ENCODE measurements at places on chromosomes 2 and 18.

GRCh38 chr2:154238252-154238651 lies 366.5 kb downstream of the GALNT13 start:
- no peak for DNase-seq

GRCh38 chr2:143700865-143701264 lies 571.6 kb downstream of the ARHGAP15 start:
- DNase-seq, result no peak

- no peak for DNase-seq
Measured at GRCh38 chr2:88212251-88212790, 42.2 kb downstream of the THNSL2 start.

DNA sequence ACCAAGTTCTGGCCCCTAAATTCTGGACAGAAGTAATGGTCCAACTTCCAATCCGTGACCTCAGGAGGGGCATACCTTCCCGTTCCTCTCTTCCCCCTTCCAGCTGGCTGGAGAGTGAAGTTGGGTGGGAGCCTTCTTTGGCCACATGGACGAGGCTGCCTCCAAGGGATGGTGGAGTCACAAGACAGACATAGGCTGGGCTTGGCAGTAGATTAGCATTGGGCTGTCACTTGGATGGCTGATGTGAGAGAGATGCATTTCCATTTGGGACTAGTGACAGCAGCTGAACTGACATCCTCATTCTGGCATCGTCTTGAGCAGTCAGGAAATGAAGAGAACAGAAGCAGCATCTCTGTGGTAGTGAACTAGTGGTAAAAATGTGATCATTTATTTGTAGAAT lies 12.6 kb downstream of the NT5DC4 start:
- DNase-seq, result no peak

- DNase-seq, result no peak
Measured at GRCh38 chr18:73980289-73980979, 167.2 kb downstream of the FBXO15 start.

DNA sequence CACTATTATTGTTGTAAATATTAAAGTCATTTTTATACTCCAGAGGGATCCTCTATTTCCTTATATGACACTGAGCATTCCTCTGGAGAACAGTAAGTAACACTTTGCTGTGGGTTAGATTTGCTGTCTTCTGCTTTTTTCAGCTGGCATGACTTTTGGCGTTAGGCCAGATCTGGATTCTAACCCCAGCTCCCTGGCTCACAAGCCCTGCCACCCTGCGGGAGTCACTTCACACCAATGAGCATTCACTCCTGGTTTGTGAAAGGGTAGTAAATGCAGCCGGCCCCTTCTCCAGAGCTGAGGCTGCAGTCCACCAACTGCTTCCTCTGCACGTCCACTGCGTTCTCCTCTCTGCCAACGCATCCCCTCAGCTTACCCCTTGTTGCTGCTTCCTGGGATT lies 373.8 kb upstream of the RAB6C start:
- no peak for DNase-seq

- DNase-seq, result no peak
Measured at GRCh38 chr2:70828115-70828514, 7.5 kb downstream of the CD207 start.

- no peak for DNase-seq
Measured at GRCh38 chr2:10712185-10712809, 9.1 kb upstream of the ATP6V1C2 start.

DNA sequence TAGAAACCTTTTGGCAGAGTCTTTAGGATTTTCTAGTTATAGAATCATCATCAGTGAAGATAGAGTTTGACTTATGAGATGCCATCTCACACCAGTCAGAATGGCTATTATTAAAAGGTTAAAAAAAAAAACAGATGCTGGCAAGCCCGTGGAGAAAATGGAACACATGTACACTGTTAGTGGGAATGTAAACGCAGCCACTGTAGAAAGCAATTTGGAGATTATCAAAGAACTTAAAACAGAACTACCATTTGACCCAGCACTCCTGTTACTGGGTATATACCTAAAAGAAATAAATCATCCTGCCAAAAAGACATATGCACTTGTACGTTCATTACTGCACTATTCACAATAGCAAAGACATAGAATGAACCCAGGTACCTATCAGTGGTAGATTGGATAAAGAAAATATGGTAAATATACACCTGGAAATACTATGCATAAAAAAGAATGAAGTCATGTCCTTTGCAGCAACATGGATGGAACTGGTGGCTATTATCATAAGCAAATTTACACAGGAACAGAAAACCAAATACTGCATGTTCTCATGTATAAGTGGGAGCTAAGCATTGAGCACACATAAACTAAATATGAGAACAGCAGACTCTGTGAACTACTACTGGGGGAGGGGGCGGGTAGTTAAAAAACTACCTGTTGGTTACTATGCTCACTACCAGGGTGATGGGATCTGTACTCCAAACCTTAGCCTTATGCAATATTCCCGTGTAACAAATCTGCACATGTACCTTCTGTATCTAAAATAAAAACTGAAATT lies 279.0 kb downstream of the KIAA1328 start:
- DNase-seq, result no peak

GRCh38 chr2:39156107-39156506 lies 35.3 kb upstream of the SOS1 start:
- DNase-seq, result no peak

- no peak for DNase-seq
Measured at GRCh38 chr2:231152800-231153557, 28.1 kb upstream of the HTR2B start.

DNA sequence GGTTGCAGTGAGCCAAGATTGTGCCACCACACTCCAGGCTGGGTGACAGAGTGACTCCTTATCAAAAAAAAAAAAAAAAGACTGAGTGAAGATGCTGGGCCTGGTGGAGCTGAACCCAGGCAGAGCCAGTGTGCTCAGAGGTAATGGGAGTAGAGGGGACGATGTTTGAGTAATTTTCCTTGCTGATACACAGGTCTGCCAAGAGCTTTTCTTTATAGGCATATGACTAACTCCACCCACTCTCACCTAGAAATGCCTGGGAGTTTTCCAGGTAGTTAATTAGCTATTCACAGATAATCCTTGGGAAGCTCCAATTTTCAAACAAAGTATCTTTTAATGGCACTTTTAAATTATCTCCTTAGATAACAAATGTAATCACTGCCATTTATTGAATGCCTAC lies 33.4 kb upstream of the ACSL3 start:
- DNase-seq, result no peak

DNA sequence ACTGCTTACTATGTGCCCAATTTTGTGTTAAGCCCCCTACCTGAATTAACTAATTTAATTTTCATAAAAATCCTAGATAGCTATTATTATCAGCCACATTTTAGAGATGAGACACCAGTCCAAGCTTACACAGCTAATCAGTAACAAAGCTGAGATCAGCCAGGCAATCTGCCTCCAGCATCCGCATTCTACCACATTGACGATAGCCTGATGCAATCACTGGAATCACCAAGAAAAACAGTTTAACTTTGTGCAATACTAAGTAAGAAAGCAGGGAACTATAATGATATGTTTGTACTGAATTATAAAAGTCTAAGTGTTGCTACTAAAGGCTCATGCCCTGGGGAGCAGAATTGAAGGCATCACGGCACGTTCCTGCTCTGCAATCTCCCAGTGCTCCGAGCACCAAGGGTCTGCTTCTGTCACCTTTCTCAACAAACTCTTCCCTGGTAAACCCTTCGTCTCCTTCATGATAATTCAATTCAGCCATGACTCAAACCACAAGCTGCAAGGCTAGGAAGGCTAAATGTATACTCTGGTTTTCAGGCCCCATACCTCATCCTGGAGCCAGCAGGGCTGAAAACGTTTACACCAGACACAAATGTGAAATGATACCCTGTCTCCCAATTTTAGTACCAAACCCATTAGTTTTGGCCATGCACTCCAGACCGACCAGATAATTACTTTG lies 19.4 kb downstream of the KANSL3 start:
- DNase-seq, result no peak

DNA sequence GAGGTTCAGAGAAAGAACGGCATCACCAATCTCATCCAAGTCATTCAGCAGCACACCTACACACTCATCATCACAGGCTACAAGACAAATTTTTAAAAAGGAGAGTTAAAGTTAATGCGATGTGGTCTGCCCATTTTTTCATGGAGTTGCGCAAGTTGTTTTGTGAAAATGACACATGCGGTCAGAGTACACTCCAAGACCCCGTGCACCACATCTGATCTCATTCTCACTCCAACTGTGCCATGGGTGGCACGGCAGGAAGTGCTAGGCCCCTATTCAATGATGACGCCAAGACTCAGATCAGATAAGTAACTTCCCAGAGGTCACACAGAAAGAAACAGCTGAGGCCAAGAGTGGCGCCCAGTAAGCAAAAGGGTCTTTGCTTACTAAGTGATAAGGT lies 119.8 kb downstream of the LAMA1 start:
- no peak for DNase-seq

GRCh38 chr2:71466301-71467179 lies 13.2 kb downstream of the DYSF start:
- DNase-seq, result no peak

DNA sequence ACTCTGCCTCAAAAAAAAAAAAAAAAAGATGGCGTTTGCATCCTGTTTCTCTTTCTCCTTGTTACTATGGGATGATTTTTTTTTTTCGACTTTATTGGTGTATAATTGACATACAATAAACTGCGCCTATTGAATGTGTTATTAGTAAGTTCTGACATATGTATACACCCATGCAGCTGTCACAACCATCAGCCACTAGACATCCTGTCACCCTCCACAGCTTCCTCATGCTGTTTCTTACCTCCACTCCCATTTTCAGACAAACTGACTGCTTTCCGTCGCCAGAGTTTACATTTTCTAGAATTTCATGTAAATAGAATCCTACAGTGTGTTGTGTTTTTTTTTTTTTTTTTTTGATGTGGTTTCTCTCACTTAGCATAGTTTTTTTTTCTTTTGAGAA lies 27.9 kb downstream of the RRM2 start:
- no peak for DNase-seq

DNA sequence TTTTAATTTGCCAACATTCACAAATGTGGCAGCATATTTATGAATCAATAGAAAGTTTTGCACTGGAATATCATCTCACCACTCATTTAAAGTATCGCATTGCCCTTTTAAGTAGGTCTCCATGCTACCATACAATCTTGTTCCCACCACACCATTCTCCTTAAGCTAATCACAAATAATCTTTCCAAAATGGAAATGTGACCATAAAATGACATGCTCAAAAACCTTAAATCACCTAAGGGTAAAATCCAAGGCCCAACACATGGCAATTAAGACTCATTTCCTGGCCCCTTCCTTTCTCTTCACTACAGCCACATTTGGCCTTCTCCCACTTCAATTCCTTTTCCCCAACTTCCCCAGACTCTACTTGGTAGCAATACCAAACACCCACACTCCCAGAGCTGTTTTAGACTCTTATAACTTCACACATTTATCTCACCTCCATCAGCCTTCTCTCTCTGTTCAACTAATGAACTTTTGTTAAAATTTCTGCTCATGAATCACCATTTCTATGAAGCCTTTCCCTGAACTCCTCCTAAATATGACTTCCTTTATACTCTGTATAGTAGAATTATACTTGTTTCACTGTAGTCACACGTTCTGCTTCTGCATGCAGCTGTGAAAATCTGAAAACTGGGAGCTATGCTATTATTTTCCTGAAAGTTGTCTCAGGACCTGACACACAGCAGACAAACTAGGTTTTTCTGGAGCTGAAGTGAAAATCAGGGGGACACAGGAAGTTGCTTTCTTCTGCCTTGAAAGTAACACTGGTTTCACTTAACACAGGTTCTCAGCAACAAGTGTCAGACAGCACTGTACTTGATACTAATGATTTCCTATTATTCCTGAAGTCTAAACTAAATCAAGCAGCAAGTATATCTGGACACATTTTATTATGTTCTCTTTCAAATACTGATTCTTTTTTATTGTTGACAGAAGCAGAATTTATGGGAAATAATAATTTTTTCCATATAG lies 303.9 kb downstream of the ZEB2 start:
- DNase-seq, result no peak

DNA sequence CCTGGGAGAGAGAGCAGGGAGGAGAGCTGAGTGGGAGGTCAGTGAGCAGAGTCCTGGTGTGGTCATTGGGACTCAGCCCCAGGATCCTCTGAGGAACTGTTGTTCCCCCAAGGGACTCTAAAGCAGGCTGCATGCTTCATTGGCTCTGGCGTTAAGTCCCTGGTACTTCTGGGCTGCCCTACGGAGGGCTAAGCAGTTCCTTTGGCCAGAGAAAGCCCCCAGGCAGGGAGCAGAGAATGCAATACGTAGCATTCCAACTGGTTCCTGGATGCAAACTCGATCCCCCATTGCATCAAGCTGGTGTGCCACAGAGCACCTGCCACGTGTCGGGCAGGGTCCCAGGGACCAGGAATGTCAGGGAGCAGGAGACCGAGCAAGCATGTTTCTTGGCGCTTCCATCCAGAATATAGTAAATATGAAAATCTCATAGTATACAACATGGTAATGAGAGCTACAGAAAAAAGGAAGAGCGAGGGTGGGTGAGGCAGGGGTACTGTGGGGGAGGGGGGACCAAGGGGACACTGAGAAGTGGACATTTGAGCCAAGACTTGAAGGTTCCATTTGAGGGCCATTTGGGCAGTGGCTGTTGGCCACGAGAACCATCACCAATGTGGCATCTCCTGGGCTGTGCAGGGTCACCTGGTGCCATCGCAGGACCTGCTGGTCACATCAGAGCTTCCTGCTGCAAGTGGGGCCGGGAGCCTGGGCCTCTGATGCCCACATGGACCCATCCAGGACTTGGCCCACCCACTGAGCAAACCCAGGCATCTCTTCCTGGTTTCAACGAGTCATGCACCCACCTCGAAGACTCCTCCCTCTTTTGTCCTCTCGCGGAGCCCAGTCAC lies 160.4 kb downstream of the ASB1 start:
- no peak for DNase-seq

DNA sequence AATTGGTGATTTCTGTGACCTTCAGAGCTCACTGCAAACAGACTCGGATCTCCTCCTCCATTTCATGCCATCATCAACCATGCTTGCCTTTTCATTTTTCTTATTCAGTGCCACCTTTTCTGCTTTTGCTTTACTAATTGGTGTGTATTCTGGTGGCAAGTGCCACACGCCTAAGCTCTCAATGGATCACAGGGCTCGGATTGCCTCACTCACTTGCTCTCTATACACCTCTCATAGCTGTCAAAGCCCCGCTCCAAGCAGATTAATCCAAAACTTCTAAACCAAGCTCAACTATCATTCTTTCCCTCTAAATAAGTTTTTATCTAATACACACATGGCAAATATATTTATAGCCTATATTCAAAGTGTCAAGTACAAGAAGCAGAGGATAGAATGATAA lies 86.4 kb downstream of the PLEKHM3 start:
- no peak for DNase-seq

DNA sequence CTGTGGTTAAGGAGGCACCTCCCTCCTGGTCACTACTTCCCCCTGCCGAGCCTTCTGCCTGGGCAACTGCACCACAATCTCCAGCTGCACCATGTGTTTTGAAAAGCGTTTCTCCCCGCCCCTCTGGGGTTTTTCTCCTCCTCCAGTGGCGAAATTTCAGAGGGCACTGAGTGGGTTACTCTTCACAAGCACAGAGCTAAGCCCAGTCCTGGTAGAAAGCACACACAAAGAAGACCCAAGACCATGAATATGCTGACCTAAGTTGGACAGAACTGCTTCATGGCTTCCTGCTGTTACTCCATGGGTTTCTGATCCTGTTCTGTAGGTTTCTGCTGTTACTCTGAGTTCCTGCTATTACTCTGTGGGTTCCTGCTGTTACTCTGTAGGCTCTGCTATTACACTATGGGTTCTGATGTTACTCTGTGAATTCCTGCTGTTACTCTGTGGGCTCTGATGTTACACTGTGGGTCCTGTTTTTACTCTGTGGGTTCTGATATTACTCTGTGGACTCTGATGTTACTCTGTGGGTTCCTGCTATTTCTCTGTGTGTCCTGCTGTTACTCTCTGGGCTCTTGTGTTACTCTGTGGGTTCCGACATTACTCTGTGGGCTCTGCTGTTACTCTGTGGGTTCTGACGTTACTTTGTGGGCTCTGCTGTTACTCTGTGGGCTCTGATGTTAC lies 216.6 kb downstream of the RTP5 start:
- DNase-seq, result no peak

Data from cerebellar nuclear complex (tissue), 1 donor.